ENCODE measurements at places on chromosomes 6 and 20. TPM values are rescaled to one million over a fixed set of nuclear protein-coding genes. Genes with fewer than 3 reads are reported as not detected.

TRAM2 gene
- 26.1 TPM for total RNA-seq

GDAP1L1 gene
- not detected for total RNA-seq

MYBL2 gene
- total RNA-seq, result 76.0 TPM

MBOAT1 gene
- total RNA-seq, result 3.2 TPM

SYNDIG1 gene
- total RNA-seq, result 2.3 TPM

NCR2 gene
- not detected for total RNA-seq

SIRPD gene
- not detected for total RNA-seq

TINAG gene
- total RNA-seq, result not detected

NMBR gene
- not detected for total RNA-seq

RAB32 gene
- total RNA-seq, result 46.0 TPM

SCRT2 gene
- total RNA-seq, result not detected

SMLR1 gene
- total RNA-seq, result not detected

SLC25A27 gene
- total RNA-seq, result 0.36 TPM

KIF13A gene
- total RNA-seq, result 20.3 TPM

PI16 gene
- total RNA-seq, result not detected

Measured in A549 treated with CORT108297 at 1 μM for 4 hours (cell line).